ENCODE measurements at places on chromosomes 5 and 9. TPM values are rescaled to one million over a fixed set of nuclear protein-coding genes. Genes with fewer than 3 reads are reported as not detected.

Gene FAM151B
- 1.7 TPM for total RNA-seq

Gene UGCG
- 24.5 TPM for total RNA-seq

Gene CCNO
- 7.5 TPM for total RNA-seq

Gene TLX3
- not detected for total RNA-seq

Gene UBE2B
- 51.9 TPM for total RNA-seq

Gene IFNA2
- total RNA-seq = not detected
